ENCODE measurements at places on chromosomes 3 and 15.

- DNase-seq: no peak
These were observed 226.0 kb upstream of the LRRFIP2 start for GRCh38 chr3:37400355-37400754.

- no peak for DNase-seq
These were observed 156.2 kb upstream of the IQSEC1 start for GRCh38 chr3:13229273-13229949.

DNA sequence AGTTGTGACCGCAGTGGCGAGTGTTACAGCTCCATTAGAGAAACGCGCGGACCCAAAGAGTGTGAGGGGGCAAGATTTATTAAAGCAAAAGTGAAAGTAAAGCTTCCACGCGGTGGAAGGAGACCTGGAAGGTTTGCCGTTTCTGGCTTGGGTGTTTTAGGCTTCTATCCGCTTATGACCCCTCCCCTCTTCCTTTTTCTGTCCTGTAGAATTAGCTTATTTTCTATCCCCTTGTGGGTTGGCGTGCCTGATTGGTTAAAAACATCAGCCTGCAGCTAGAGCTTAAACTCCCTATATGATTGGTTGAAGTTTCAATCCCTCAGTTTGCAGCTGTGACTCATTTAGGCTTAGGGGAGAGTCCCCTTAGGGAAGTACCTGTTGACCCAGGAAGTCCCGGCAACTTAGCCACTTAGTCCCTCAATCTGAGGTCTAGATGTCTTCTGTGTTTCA, 39.6 kb downstream of the C3orf38 start:
- no peak for DNase-seq

GRCh38 chr3:170869645-170870593, at the start of gene RPL22L1:
RPL22L1 (minus strand) TSS chr3:170870195; CDS start chr3:170870167, 28 bp downstream.
- DNase-seq: peak; percentile 97

DNA sequence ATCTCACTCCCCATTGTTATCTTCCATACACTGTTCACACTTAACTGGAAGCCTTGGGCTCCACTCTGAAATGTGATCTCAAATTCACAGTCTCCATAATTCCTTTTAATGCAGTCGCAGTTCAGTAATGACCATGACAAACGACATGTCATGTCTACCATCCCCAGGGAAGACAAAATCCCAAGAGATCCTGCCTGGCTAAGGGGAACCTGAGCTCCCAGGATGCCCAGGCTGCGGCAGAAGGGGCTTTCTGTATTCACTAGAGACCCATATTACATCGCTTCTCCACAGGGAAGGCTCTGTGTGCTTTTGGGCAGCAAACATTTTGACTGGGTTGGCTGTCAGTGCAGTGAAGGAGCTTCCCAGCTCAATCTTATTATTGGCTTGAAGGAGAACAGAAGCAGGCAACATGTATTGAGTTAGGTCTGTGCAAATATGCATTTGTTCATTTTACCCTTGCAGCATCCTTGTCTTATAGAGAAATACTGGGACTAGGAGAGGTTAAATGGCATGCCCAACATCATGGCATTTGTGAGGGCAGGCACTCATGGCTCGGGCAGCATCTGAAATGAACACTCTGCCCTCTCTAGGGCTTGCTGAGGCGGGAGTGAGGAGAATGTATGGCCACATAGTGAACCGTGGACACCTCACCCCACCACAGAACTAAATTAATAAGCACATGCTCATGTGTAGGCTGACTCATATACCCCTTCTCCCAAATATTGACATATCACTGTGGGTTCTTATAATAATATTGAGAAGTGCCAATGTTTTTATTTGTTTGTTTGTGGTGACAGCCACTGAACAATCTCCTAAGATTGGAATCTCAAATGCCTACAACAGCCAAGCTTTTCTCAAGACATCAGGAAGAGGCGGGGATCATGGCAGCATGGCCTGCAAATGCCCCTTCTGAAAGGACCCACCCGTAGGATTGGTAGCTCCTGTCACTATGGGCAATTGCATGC, 141.6 kb upstream of the FOXB1 start:
- no peak for DNase-seq

- DNase-seq: no peak
These were observed 398.5 kb downstream of the ROBO1 start for GRCh38 chr3:79369306-79369705.

- peak; percentile 45 for DNase-seq
These were observed 794 bp downstream of the LRIG1 start for GRCh38 chr3:66499881-66500575.

- DNase-seq: no peak
These were observed 329.0 kb downstream of the GBE1 start for GRCh38 chr3:81432456-81432855.

GRCh38 chr3:148852271-148852992, 12.7 kb upstream of the CPA3 start:
- DNase-seq: no peak

DNA sequence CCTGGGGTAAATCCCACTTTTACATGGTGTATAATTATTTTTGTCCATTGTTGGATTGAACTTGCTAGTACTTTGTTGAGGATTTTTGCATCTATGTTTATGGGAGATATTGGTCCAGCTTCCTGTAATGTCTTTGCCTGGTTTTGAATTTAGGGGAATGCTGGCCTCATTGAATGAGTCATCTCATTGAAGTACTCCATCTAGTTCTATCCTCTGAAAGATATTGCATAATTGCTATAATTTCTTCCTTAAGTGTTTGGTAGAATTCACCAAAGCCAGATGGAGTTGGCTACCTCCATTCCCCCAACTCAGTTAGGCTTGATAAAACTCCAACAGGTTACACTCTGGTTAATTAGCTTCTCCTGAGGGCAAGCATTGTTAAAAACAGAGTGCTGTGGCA, 237.4 kb upstream of the TGFBR2 start:
- DNase-seq: no peak

DNA sequence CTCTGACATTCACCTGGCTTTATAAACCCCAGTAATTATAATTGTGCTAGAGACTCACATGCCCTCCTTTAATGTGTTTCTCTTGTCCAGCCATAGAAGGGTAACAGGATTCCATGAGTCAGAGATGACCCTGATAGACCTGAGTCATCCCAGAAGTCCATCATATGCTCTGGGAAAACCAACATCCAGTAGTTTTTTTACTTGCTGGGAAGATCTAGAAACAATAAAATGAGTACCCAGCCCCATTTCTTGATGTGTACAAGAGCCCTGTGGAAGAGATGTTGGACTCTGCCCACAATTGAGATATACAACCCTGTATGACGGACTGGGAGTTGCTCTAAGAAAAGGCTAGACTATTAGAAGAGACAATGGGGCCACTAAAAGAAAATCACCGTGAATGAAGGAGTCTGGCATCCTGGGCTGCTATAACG, 22.4 kb upstream of the THUMPD3 start:
- no peak for DNase-seq

DNA sequence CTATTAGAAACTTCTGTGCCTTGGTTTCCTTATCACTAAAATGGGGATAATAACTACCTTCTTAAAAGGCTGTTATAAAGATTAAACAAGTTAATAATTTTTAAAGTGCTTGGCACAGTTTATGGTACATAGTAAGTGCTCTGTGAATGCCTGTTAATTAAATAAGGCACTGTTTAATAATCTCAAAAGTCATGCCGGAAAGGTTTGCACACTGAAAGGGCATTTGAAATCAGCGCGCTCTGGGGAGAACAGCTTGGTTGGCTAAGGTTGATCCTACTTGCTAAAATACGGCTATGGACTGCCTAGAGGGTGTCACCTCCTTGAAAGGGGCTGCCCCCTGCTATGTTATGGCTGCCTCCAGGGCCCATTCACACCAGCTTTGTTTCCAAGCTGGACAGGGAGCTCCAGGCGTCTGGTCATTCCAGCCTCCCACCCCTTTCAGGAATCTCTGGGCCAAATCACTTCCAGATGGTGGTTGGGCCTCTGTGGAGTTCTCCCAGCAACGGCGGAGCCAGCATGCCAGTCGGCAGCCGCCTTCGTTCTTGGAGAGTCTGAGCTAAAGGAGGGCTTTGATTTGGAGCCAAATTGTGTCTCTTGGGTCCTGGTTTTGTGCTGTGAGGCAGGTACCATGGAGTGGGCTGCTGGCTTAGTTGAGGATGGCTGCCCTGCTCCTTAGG, 5.9 kb downstream of the FLNB start:
- DNase-seq: peak; percentile 64

DNA sequence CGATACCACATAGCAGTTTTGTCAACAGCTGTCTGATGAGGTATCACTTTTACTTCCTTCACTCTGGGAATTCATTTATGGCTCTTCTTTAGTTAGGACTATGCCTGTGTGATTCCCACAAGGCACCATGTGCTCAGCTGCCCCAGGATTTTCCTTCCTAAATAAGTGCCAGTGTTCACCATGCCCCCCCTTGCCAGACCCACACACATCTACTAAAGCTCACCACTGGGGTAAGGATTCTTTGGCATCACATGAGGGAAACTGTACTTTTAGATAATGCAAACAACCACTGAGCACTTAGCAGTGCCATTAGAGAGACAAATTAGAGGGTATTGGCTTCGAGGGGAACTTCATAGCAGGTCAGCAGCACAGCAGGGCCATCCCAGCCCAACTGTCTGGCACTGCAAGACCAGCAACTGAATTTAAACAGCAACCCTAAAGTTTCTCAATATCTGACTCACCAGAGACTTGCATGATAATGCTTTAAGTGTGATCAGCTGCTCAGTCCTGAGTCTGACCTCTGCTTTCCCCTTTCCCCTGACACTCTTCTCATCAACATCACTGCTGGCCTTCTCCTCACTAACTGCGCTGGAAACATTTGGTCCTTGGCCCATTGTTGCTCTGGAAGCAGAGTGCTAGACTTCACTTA, 114.3 kb downstream of the STAC start:
- no peak for DNase-seq

DNA sequence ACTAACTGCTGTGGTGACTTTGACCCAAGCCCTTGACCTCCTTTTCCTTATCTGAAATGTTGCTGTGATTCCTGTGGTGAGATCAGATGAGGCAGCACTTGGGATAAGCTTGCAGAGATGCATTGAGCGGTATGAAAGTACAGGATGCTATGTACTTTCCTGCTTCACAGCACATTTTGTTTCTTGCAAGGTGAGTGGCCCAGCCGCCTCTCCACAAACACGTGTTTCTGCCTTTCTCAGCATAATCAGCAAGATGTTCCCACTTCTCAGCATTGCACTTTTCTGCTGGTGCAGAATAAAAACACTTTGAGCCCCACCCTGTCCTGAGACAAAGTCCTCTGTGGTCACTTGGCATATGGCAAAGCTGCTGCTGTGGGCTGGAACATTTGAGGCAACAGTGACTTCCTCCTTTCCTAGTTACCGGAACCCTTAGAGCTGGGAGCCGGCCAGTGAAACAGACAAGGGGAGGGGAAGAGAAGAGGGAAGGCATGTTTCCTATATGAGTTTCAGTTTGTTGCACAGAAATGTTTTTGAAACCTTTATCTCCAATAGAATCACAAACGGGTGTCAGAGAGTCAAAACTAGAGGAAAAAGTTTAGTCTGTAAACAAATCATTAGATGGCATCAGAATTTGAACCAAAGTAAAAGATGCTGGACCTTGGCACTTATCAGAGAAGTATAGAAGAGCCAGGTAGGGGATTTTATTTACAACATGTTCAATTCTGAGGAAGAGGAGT, 5.0 kb downstream of the NUDT16 start:
- DNase-seq: peak; percentile 75

DNA sequence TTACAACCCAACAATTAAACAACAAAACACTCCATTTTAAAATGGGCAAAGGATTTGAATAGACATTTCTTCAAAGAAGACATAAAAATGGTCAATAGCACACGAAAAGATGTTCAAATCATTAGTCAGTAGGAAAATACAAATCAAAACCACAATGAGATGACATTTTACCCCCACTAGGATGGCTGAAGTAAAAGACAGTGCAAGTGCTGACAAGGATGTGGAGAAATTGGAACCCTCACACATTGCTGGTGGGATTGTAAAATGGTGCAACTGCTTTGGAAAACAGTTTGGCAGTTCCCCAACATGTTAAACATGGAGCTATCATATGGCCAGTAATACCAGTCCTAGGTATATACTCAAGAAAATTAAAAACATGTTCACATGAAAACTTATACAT, 11.6 kb downstream of the GALNT15 start:
- DNase-seq: no peak

- DNase-seq: no peak
These were observed 239.3 kb downstream of the IL5RA start for GRCh38 chr3:2870724-2871333.

All from ureter (tissue), 1 donor.